Choroid plexus epithelial cell (primary cell): ENCODE measurements at places on chromosomes 5 and 9.
A peak's percentile ranks its signal among the peaks of the same experiment; 100 is the strongest.

DNA sequence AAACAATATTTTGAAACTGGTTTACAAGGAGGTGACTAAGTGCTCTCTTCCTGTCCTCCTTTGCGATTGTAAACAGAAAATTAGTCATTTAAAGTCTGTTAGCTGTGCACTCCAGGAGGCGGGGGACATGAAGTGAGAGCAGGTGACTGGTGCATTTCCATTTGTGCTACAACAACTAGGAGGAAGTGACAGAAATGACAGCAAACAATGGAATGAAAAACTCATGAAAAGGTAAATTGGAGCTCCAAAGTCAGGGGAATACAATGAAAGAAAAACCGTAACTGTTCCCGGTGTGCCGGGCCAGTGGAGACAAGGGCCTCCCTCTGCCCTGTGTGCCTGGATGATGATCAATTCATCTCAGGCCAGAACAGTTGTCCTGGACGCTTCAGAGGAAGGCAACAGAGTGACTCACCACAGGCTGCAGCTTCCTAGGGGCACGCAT is 439.9 kb downstream of the GADD45G start:
- DNase-seq, result no peak

DNA sequence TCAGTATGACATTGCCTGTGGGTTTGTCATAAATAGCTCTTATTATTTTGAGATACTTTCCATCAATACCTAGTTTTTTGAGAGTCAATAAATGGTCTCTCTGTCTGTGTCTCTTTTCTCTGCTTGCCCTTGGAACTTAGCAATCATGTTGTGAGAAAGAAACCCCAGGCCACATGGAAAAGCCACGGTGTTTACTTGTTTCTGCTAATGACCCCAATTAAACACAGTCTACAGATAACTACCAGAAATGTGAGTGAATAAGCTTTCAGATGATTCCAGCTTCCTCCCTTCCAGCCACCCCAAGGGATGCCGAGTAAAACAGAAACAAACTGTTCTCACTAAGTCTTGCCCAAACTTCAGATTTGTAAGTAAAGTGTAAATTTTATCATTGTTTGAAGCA is 584.9 kb downstream of the MAT2B start:
- no peak for DNase-seq

DNA sequence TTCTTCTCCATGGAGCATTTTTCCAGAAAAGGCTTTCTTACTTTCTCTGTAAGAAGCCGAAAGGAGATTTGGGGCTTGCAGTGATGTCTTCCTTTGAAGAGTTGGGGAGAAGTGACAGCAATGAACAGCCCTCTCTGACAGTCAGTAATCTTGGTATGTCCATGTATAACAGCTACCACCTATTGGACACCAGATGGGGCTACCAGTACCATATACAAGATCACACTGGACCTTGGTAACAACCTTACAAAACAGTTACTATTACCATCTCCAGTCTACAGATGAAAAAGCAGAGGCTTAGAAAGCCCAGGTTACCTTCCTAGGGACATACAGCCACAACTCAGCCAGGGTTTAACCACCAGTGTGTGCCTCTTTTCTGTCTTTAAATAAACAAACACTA is 272.7 kb upstream of the TRPC7 start:
- DNase-seq, result peak; percentile 68

GRCh38 chr5:139658928-139659667 is 10.9 kb downstream of the CXXC5 start:
- peak; percentile 76 for DNase-seq

- no peak for DNase-seq
Observed at GRCh38 chr5:98621821-98622220, 151.6 kb upstream of the RGMB start.

- DNase-seq, result no peak
Observed at GRCh38 chr5:44833249-44833648, 24.5 kb downstream of the MRPS30 start.

DNA sequence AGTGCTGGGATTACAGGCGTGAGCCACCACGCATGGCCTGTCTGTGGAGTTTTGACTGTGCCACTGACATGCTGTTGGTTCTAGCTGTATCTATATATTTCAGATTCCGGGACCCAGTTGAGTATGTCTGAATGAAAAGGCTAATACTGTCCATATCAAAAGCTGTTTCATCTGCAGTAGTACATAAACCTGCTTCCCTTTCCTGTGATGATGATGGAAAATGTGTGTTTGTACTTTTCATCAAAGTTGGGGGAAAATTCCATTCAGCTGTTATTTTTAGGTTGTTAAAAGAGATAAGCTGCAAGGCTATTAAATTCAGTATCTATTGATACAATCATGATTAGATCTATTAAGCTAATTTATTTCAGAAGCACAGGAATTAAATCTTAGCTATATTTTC is 237.6 kb upstream of the ADAMTSL1 start:
- no peak for DNase-seq
